ENCODE measurements at places on chromosomes 6 and 20.

- no peak for DNase-seq
Observed at GRCh38 chr20:58714340-58714922, 21.8 kb downstream of the NPEPL1 start.

DNA sequence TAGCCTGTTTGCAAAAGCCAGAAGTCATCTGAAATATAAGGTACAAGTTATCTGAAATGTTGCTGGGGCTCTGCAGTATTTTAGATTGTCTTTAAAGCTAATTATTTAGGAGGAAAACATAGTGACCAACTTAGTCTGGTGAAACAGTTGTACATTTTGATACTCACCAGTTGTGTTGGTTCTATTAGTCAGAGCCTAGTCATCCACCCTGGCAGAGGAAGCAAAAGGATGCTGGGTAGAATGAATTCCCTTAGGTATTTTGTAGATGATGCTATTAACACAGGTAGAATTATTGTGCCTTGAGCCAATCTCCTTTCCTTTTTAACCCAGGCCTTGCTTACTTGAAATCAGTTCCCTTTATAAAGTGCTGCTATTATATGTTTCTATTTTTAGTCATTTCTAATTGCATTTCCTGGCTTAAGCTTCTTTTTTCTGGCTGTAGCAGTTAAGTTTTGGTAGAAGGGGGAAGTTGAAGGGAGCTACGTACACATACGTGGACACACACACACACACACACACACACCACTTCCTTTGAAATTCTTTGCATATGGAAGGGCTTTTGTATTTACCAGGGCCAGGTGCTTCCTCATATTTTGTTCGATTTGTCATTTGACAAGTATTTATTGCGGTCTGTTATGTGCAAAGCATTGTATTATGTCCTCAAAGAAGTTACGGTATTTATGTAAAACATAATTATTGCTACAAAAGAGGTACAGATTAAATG is 82.4 kb downstream of the RTN4IP1 start:
- DNase-seq = peak; percentile 90

DNA sequence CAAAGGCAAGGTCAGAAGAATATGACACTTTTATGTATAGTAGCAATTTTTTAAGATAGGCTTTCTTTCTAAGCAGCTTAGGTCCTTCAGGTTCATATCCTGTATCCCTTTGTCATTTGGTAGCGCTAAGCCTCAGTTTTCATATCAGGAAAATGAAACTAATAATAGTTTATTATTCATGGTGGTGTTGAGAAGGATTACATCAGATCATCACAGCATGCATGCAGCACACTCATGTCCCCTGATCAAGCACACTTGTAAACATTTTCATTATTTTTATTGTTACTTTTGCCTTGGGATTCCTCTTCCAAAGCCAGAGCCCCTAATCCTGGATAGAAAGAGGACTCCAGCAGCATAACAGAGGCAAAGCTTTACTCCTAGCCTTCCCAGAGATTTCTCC is 70.2 kb upstream of the ADGRF1 start:
- DNase-seq = no peak

DNA sequence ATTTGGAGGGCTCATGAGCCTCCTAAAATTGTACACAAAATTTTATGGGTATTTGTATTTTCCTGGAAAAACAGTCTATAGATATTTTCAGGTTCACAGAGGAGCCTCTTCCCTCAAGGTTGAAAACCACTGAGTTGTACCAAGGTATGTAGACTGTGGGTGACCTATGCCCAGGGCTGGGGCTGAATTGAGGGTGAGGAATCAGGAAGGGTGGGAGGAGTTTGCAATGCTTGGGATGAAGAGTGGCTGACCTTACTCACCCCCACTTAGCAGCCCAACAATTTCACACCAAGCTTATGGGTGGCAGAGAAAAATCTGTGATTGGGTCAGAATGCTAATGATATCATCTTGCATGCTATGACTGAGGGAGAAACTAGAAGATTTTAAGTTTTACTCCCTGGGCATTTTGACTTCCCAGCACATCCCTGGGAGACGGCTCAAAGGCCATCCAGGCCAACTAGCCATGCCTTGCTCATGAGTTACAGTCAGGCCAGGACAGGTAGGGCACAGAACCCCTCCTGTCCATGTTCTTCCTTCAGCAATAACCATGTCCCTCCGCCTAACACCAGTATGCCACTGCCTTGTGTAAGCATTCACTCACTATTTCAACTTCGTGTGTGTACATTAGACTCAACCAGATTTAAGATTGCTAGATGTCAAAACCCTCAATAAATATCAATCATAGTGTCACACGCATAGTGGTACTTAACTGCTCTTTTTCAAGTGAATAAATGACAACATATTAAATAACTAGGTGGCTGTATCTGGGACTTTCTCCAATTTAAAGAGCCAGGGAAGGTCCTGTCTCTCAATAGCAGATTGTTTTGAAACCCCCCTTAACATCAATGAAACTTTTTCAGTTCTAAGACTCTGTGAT is 16.6 kb downstream of the ADTRP start:
- no peak for DNase-seq

DNA sequence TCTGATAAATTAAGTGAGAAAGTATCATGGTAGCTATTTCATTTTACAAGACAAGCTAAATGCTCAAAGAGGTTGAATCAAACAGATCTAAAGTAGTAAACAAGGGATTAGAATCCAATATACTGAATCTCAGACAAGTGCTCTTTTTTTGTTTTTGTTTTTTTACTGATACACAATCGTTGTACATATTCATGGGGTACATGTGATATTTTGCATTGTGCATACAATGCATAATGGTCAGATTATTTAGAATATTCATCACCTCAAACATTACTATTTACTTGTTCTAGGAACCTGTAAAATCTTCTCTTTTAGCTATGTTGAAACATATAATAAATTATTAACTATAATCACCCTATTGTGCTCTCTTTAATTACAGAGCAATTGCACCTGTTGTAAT is 57.0 kb upstream of the HCRTR2 start:
- no peak for DNase-seq

GRCh38 chr6:12132351-12133222 is 120.5 kb downstream of the HIVEP1 start:
- peak; percentile 37 for DNase-seq

DNA sequence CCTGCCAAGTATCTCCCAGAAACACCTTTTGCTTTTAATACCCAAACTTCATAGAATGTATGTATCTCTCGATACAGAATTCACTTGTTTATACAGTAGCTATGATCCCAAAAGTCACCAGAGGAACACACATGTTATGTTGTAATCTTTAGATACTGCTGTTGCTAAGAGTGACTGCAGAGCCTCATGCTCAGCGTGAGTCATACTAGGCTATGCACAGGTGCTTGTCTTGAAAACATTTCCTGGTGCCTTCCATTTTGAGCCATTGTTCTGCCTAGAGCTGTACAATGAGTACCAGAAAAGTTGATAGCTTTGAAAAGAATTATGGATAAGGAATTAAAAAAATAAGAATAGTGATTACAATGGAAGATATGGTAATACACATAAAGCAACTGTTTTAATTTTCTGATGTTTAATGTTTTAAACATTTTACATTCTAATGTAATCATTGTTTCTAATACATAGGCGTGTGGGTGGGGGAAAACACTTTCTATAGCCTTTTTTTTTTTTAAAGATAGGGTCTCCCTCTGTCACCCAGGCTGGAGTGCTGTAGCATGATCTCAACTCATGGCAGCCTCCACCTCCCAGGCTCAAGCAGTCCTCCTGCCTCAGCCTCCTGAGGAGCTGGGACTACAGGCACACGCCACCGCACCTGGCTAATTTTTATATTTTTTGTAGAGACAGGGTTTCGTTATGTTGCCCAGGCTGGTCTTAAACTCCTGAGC is 79.4 kb downstream of the CD24 start:
- DNase-seq = no peak

DNA sequence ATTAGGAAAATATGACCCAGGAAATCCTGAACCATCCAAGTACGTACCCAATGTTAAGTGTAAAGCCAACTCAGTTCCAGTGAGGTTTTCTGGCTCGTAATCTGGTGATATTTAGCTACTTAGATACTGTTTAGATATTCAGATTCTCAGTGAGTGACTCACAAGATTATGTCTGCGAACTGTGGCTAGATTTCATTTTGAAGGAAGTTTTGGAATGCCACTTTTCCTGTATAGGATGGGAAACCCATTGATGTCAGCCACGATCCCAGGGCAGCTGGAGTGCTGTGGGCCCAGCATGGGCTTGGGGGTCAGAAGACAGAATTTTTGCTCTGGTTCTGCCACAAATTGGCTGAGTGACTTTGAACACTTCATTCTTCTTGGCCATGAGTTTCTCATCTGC is 76.3 kb downstream of the TMEM170B start:
- DNase-seq = peak; percentile 95

GRCh38 chr6:129684323-129684884 is 25.6 kb downstream of the ARHGAP18 start:
- DNase-seq = no peak
